ENCODE measurements at places on chromosomes 12 and 14.
A peak's percentile ranks its signal among the peaks of the same experiment; 100 is the strongest.

DNA sequence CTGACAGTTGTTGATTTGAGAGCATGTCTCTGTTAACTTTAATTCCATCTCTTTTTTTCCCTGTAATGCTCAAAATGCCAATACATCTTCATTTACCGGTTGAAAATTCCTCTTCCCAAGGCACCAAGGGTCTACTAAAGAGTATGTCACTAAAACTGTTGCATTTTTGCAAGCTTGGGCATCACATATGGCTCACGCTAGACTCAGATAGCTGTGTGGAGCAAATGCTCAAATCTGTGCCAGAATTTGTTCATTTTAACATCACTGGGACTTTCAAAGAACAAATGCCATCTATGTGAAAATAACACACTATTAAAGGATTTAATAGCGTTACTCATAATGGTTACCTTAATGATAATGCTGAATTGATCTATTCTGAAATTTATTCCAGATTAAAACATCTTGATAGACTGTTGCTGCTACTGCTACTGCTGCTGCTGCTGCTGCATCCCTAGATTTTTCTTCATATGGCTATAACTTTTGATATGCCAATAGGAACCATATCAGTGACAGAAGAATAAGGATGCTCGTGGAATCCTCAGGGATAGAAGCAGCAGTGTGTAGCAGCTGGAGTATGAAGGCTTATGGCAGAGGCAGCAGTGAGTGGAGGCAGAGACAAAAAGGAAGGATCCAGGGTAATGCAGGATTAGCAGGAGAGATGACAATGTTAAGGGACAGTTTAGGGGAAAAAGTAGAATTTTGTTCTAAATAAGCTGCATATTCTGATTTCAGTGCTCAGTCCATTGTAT, 57.3 kb downstream of the MGAT4C start:
- DNase-seq = no peak

- no peak for DNase-seq
Measured at GRCh38 chr12:84128117-84128991, 784.2 kb downstream of the SLC6A15 start.

GRCh38 chr12:11347810-11348209, 37.6 kb upstream of the PRB4 start:
- no peak for DNase-seq

DNA sequence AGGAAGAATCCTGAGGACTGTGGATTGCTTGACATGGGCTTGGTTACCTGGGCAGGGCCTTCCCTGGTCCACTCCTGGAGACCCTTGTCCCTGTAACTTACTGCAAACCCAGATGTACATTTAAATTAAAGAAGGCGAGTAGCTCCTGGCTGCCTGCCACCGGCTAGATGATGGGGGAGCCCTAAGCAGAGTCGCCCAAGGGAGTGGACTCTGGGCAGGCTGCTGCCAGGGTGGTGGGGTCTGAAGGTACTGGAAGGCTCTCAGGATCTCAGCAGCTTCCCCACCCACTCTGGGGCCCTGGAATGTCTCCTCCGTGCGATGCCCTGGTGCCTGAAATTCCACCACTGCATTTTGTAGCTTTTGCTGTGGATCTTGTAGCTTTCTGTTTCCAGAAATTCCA, 74.7 kb downstream of the FBXL14 start:
- DNase-seq = no peak

- DNase-seq = peak; percentile 14
Measured at GRCh38 chr12:27179400-27180214, 64.5 kb upstream of the STK38L start.

DNA sequence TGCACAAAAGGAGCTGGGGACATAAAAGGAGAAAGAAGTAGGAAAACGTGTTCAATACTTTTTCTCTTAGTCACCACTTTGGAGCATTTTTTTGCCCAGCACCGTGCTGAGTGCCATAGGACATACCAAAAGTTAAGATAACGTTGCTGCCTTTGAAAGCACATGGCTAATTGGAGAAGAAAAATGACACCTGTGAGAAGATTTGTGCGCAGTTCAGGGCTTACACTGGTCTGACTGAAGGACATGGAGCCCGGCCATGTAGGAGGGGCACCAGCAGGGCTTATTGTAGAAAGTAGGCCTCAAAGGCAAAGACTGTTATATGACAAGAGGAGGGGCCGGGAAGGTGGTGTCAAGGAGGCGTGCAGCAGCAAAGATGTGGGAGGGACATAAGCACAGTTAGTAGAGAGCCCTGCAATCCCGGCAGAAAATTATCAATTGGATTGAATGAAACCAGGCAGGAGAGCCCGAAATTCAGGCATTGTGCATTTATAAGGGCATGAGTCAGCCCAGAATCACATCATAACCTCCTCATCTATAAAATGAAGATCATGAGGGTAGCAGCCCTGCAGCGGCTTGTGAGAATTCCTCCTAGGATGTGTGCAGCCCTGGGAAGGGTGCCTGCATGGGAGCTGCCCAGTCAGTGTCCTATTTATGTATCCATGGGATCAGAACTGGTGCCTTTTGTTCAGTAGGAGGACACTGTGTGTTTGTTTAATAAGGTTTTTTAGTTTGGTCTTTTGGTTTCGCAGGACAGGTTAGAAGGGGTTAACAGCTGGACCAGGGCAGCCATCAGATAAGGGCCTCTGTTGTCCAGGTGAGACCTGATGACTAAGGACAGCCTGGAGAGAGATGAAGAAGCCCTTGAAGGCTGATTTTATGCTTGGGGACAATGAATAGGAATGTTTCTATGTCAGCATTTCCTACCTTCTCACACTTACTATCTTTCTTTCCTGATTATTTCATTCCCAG, 122.4 kb downstream of the GPR135 start:
- no peak for DNase-seq
